ENCODE measurements at places on chromosomes 6 and 20.

DNA sequence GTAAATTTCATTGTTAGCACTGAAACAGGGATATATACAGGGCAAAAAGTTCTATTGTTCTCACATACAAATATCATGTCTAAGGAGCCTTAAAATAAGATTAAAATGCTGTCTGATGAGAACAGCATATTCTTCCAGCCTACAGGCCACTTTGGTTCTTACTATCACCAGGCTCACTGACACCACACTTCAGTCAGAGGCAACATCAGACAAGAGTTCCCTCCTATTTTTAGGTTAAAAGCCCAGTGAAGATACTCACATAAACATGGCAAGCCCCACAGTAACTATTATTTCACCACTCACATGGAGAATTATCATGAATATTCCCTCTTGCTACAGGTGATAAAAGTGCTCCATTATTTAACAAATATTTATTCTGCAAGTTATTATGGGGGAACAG is 175.8 kb downstream of the ISM1 start:
- H3K27me3 ChIP-seq: no peaks in the 10 kb centered on the region
- DNase-seq: no peak
- no peak overlapping the region for H3K4me3 ChIP-seq
- H3K36me3 ChIP-seq: no peaks in the 10 kb centered on the region
- H3K4me1 ChIP-seq: no peaks in the 10 kb centered on the region

- H3K36me3 ChIP-seq: no peaks in the 10 kb centered on the region
- no peaks in the 10 kb centered on the region for H3K27me3 ChIP-seq
- DNase-seq: no peak
- H3K4me3 ChIP-seq: no peak overlapping the region
- H3K27ac ChIP-seq: no peak overlapping the region
These were observed 38.1 kb upstream of the HBS1L start for GRCh38 chr6:135092724-135093123.

DNA sequence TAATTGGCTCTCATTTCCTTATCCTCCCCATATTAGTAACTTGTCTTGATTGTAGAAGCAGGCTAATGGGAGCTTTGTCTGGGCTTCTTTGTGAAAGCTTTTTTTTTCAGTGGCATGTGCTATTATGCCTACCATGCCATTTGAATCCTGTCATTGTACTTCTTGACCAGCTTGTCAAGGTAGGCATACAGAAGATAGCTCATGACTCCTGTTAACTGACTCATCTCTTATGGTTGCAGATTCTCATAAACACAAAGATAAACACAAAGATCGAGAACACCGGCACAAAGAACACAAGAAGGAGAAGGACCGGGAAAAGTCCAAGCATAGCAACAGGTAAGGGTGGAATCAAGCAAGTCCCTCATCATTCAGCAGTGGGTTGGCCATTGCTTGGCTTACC is 32.5 kb downstream of the TOP1 start:
- H3K4me3 ChIP-seq: no peak overlapping the region
- no peaks in the 10 kb centered on the region for H3K27me3 ChIP-seq
- H3K27ac ChIP-seq: no peak overlapping the region
- H3K4me1 ChIP-seq: no peaks in the 10 kb centered on the region
- DNase-seq: no peak
- H3K36me3 ChIP-seq: peaks cover 5% of the 10 kb centered on the region

- DNase-seq: no peak
- H3K36me3 ChIP-seq: no peaks in the 10 kb centered on the region
- H3K27me3 ChIP-seq: no peaks in the 10 kb centered on the region
- H3K4me3 ChIP-seq: no peak overlapping the region
These were observed 41.2 kb downstream of the SLX4IP start for GRCh38 chr20:10476319-10476724.

- DNase-seq: no peak
- H3K36me3 ChIP-seq: peaks cover 13% of the 10 kb centered on the region
- no peak overlapping the region for H3K27ac ChIP-seq
- H3K4me3 ChIP-seq: no peak overlapping the region
- H3K4me1 ChIP-seq: peaks cover 5% of the 10 kb centered on the region
- no peaks in the 10 kb centered on the region for H3K27me3 ChIP-seq
These were observed 11.2 kb upstream of the MROH8 start for GRCh38 chr20:37190354-37191112.

- H3K36me3 ChIP-seq: no peaks in the 10 kb centered on the region
- peaks cover 5% of the 10 kb centered on the region for H3K27me3 ChIP-seq
- no peak overlapping the region for H3K4me3 ChIP-seq
These were observed 4.7 kb downstream of the PTK6 start for GRCh38 chr20:63532449-63532971.
